ENCODE measurements at places on chromosomes 7 and 10.

- DNase-seq, result no peak
Measured at GRCh38 chr10:112279433-112279832, 3.8 kb upstream of the TECTB start.

- no peak for DNase-seq
Measured at GRCh38 chr7:148863324-148863723, 20.8 kb downstream of the EZH2 start.

DNA sequence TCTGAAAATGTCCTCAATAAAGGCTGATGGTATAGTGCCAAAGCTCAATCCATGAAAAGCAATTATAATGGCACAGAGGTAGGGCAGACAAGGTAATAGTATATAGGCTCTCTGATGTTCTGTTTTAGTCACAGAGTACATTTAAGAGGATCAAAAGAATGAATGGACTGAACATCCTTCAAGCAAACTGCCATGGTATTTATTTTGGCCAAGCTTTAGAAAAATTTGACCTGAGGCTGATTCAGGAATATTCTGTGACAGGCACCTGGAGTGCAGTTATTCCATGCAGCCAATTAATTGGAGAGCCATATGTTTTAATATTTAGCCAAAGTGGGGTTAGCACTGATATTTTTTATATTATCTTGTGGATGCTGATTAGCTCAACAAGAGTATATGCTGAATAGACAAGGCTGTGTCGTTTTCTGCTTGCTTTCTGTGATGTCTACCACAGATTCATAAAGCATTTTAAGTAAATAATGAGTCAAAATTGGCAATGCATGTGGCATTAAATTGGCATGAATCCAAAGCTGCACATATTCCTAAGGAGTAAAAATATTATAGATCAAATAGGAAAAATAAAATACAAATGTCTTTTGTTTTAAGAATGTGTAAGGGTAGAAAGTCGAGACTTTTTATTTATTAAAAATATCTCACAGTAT is 177.4 kb downstream of the PCLO start:
- no peak for DNase-seq

DNA sequence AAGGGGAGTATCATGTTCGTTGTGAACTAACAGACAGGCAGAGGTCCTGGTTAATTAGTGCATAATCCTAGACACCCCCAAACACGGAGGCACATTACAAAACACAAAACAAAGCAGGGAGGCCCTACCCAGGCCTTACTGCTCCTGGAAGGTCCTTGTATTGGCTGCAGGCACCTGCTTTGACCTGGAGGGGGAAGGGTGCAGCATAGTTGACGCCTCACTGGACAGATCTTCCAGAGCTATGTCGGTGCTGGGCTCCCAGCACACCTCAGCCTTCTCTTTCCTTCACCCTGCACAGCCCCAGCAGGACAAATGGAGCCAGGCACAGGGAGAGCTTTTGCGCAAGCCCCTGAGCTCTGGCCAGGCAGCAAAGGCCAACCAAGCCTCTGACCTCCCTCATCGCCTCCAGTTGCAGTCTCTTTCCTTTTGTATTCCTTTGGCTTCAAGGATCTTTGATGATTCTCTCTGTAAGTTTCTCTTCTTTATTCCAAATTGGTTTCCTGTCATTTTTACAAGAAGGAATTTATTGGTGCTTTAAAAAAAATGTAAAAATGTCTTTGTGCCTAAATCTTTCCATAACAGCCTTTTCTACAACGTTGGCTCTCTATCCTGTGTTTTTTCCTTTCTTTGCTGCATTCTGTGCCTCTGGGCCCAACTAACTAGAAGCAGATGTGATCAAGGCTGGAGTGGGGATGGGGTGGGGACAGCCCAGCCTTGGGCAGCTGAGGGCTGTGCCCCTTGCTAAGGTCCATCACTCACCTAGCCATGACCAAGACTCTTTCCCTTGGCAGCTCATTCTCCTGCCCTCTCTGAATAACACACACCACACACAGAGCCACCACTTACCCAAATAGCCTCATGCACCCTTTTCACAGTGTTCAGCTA is 317.1 kb upstream of the NPVF start:
- DNase-seq, result peak; percentile 51

GRCh38 chr7:98418636-98419315 is 17.9 kb upstream of the BAIAP2L1 start:
- no peak for DNase-seq

DNA sequence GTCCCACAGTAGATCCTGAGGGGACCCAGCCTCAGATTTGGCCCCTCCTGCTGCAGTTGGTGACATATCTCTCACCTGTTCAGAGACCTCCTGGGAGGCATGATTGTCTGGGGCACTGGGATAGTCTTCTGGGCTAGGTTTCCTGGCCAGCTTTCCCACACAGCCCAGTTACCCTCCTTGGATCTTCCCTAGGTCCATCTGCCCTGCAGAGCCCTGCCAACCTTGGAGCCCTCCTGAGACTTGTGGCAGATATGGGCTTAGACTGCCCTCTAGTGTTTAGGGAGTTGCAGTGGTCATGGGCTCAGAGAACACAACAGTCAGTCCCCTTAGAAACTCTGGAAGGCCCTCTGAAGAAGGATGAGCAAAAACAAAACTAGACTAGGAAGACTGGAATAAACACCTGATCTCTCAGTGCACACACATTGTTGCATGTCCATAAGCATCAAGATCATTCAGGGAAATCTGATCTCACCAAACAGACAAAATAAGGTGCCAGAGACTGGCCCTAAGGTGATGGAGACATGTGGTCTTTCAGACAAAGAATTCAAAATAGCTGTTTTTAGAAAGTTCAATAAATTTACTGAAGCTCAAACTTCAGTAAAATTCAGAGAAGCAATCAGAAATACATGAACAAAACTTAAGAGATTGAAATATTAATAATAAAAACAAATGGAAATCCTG is 324.6 kb downstream of the ATRNL1 start:
- no peak for DNase-seq

DNA sequence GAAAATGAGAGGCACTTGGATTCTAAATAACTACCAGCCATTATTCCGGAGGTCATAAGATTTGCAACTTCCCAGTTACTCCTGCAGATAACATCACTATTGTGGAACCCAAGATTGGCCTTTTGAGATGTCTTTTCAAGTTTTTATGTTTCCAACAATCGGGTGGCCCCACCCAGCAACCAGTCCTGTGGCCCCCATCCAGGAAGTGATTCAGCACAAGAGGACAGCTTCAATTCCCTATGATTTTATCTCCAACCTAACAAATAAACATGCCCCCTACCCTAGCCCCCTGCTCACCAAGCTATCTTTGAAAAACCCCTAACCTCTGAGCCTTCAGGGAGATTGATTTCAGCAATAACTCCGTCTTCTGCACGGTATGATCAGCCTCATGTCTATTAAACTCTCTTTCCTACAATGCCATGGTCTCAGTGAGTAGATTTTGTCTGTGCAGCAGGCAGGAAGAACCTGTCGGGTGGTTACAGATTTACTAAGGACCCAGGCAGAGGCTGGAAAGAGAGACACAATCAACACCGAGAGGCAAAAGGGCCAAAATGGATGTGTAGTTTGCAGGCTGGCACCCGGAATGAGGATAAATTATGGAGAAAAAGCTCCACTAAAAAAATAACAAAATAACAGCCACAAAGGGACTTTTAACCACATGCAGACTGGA is 83.9 kb upstream of the UNC5B start:
- no peak for DNase-seq

DNA sequence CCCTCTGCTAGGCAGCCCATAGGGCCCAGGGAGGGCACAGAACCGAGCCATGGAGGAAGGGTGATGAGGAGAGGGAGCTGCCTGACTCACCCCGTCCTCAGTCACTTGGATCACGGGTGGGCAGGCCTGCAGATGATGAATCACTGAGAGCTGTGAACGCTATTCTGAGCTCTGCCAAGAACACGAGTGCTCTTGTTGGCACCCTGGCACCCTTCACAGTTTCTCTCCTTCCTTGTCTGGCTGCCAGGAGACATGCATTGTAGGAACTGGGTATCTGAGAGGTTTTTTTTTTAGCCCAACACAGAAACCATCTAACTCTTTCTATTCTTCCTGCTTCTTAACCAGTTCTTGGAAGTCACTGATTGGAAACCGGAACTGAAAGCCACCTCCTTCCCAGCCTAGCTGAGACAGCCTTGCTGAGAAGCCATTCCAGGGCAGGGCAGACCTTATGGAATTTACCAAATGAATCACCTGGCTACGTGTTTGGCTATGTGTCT is 82.1 kb downstream of the SLC37A3 start:
- DNase-seq, result peak; percentile 67
